ENCODE measurements at places on chromosomes 12 and 14.

DNA sequence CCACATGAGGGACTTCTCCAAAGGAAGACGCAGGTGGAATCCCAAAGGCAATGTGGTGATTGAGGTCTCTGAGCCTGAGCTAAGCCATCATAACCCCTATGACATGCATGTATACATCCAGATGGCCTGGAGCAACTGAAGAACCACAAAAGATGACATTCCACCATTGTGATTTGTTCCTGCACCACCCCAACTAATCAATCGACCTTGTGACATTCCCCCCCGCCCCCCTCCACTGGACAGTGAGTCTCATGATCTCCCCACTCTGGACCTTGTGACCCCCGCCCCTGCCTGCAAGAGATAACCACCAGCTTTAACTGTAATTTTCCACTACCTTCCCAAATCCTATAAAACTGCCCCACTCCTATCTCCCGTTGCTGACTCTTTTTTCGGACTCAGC, 87.9 kb downstream of the VCPKMT start:
- no peaks in the 10 kb centered on the region for H3K27me3 ChIP-seq
- H3K4me1 ChIP-seq = no peaks in the 10 kb centered on the region
- H3K27ac ChIP-seq = no peak overlapping the region
- no peaks in the 10 kb centered on the region for H3K36me3 ChIP-seq

- H3K27me3 ChIP-seq = no peaks in the 10 kb centered on the region
- H3K4me3 ChIP-seq = no peak within 1 kb of the TSS
- no peaks in the 10 kb centered on the region for H3K36me3 ChIP-seq
- no peak within 1 kb of the TSS for H3K27ac ChIP-seq
These were observed at the start of gene MYL2 for GRCh38 chr12:110920324-110920910. Gene MYL2, minus strand, starts transcription at chr12:110920579. Its CDS starts 50 bp downstream, at chr12:110920529.

GRCh38 chr14:95047754-95048153, 109.6 kb downstream of the DICER1 start:
- H3K27ac ChIP-seq = no peak overlapping the region
- H3K36me3 ChIP-seq = no peaks in the 10 kb centered on the region
- no peak overlapping the region for H3K4me3 ChIP-seq

- H3K4me1 ChIP-seq = no peaks in the 10 kb centered on the region
- no peak overlapping the region for H3K4me3 ChIP-seq
- no peak overlapping the region for H3K27ac ChIP-seq
- H3K36me3 ChIP-seq = no peaks in the 10 kb centered on the region
- no peak for DNase-seq
These were observed 821.1 kb upstream of the FOXG1 start for GRCh38 chr14:27945512-27945911.

DNA sequence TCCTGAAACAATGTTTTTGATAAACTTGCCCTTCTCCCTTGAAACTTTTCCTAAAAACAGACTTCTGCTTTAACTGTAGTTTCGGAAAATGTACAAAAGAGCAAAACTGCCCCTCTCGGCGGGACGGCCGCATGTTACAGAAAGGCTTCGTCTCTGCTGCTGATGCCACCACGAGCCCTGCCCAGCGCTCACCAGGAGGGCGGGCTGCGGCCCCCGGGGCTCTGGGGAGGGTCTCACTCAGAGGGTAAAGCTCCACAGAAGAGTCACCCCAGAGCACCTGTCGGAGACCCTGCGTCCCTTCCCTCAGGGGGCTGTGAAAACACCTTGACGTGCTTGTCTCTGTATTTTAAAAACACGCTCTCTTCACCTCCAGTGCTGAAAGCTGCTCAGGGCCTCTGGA, 12.5 kb upstream of the GOLGA3 start:
- no peak for DNase-seq
- no peaks in the 10 kb centered on the region for H3K36me3 ChIP-seq
- no peaks in the 10 kb centered on the region for H3K4me1 ChIP-seq
- no peaks in the 10 kb centered on the region for H3K27me3 ChIP-seq

DNA sequence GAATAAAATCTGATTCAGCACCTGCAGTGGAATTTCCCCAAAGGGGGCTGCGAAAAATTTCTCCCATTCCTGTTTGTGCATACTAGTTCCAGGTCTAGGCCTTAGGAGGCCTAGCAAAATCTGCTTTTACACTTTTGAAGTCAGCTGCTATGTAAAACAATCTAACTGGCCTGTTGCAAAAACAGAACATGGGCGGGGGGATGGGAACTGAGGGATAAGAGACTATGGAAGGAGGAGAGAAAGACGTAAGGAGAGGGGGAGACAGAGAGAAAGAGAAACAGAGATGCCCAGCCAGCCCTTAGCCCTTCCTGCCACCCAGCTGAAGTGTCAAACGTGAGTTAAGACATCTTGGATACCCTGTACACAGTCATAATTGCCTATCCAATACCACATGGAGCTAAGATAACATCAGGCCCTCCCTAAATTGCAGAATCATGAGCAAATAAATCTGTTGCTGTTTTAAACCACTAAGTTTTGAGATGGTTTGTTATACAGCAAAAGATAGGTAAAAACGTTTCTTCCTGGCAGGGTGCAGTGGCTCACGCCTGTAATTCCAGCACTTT, 45.6 kb downstream of the SPTLC2 start:
- no peaks in the 10 kb centered on the region for H3K4me1 ChIP-seq
- H3K27me3 ChIP-seq = no peaks in the 10 kb centered on the region
- no peak for DNase-seq
- H3K4me3 ChIP-seq = no peak overlapping the region
- H3K27ac ChIP-seq = no peak overlapping the region

DNA sequence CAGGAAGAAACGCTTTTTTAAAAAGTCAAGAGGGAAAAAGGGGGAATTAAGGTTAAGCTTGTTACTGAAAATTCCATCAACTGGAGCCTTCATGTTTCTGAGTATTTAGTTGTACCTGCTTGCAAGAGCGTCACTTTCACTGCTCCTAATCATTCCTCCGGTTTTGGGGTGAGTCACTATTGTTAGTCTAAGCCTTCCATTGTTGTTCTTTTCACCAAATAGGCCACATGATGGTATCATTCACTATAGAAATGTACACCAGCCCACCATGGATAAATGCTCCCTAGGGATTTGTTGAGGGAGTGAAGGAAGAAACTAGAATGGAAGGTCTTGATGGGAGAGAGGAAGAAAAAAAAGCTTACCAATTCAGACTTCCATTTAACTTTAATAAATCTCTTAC, 3.0 kb downstream of the IL22 start:
- no peak overlapping the region for H3K4me3 ChIP-seq
- no peaks in the 10 kb centered on the region for H3K36me3 ChIP-seq
- H3K4me1 ChIP-seq = no peaks in the 10 kb centered on the region
- no peak overlapping the region for H3K27ac ChIP-seq
- no peaks in the 10 kb centered on the region for H3K27me3 ChIP-seq

DNA sequence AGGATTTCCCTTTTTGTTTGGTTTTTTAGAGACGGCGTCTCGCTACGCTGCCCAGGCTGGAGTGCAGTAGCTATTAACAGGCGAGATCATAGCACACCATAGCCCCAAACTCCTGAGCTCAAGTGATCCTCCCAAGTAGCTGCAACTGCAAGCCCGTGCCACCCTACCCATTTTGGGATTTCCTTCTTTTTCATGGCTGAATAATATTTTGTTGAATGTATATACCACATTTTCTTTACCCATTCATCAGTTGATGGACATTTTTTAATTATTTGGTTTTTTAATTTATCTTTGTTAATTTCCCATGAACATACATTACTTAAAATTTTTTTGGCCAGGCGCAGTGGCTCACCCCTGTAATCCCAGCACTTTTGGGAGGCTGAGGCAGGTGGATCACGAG, 15.2 kb downstream of the PITPNM2 start:
- H3K4me3 ChIP-seq = no peak overlapping the region
- H3K27ac ChIP-seq = no peak overlapping the region
- H3K4me1 ChIP-seq = peaks cover 9% of the 10 kb centered on the region
- DNase-seq = no peak
- H3K27me3 ChIP-seq = no peaks in the 10 kb centered on the region

- peaks cover 9% of the 10 kb centered on the region for H3K36me3 ChIP-seq
- no peak for DNase-seq
- H3K27ac ChIP-seq = peak overlapping the region; percentile 97
- H3K4me1 ChIP-seq = peaks cover 11% of the 10 kb centered on the region
These were observed 795 bp downstream of the STAT6 start for GRCh38 chr12:57110104-57111030.

GRCh38 chr12:21697904-21698630, 40.4 kb upstream of the LDHB start:
- H3K27ac ChIP-seq = no peak overlapping the region
- H3K36me3 ChIP-seq = no peaks in the 10 kb centered on the region
- H3K4me3 ChIP-seq = no peak overlapping the region
- H3K27me3 ChIP-seq = no peaks in the 10 kb centered on the region

DNA sequence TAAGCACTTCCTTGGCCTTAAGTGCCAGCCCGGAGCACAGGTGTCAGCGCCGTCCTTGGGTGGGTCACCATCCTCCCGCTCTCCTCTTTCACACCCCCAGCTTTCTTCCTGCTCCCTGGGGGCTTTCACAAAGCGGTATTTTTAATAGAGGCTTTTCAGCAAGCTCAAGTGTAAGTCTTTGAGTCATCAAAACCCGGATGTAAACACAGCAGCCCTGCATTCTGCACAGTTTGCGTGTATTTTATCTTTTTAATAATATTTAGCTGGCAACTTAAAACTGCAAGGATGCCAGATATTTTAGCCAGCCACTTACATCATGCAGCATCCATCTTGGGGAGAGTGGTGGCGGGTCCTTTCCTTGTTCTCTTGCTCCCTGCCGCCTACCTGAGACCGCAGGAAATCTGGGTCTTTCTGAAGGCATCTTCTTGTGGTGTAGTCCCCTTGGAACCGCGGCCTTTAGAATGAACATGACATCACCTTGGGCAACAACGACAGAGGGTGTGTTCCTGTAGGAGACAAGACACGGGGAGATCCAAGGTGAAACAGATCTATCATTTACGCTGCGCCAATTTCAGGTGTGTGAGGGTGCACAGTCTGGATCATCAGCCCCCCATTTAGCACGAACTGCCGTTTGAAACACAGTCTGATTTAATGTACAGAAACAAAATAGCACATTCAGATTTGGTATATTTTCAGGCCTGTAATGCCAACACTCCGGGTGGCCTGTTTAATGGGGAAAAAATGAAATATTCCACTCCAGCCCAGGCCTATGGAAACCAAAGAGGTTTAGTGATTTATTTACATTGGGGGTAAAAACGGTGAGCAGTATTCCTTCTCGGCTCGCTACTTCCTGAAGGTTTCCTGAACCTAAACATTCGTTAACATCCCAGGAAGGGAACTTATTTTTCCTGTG, 12.5 kb upstream of the IRF2BPL start:
- peaks cover 57% of the 10 kb centered on the region for H3K4me1 ChIP-seq
- peak overlapping the region; percentile 94 for H3K27ac ChIP-seq
- H3K27me3 ChIP-seq = no peaks in the 10 kb centered on the region
- no peak overlapping the region for H3K4me3 ChIP-seq
- DNase-seq = peak; percentile 49

DNA sequence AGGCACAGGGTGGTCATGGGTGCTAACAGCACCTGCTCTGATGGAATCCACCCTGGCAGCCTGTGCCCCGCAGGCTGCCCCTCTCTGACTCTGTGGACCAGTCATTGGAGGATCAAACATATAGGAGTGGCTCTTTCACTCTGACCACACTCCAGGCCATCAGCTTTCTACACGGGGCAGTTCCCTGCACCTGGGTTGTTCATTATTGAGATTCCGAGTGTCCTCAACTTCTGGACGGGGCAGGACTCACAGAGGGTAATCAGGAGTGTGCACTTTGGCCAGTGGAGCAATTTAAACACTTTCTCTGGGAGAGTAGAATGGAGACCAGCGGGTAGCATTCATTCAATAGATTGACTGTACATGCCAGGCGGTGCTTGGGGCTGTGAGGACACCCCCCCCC, 94.8 kb downstream of the NINJ2 start:
- H3K4me3 ChIP-seq = no peak overlapping the region
- no peak overlapping the region for H3K27ac ChIP-seq
- H3K4me1 ChIP-seq = no peaks in the 10 kb centered on the region
- H3K36me3 ChIP-seq = no peaks in the 10 kb centered on the region
- H3K27me3 ChIP-seq = no peaks in the 10 kb centered on the region
- DNase-seq = no peak

DNA sequence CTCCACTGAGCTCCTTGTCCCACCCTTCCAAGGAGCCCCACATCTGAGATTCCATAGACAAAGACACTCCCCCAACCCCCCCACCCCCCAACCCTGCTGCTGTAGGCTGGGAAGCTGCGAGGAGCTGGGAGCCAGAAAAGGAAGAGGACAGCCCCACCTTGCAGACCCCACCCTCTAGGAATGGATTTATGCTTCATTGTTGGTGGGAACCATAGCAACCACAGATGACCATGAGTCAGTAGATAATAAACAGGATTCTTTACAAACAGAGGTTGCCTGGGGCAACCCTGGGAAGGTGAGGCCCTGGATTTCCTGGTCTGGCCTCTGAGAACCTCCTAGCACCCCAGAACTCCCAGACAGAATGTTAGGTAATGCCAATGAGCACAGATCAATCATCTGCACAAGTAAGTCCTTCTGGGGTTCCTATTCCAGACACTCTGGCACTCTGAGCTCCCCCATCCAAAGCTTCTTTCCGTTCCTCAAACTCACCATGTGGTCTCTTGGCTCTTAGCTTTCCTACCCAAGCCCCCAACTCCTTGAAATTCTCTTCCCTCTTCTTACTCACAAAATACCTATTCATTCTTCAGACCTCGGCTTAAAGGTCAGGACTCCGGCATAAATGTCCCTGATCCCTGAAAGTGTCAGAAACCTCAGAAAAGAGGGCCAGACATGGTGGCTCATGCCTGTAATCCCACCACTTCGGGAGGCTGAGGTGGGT, 15.2 kb upstream of the PLEKHG6 start:
- H3K4me1 ChIP-seq = peaks cover 18% of the 10 kb centered on the region
- H3K36me3 ChIP-seq = no peaks in the 10 kb centered on the region
- H3K27ac ChIP-seq = peak overlapping the region; percentile 30
- no peak for DNase-seq

DNA sequence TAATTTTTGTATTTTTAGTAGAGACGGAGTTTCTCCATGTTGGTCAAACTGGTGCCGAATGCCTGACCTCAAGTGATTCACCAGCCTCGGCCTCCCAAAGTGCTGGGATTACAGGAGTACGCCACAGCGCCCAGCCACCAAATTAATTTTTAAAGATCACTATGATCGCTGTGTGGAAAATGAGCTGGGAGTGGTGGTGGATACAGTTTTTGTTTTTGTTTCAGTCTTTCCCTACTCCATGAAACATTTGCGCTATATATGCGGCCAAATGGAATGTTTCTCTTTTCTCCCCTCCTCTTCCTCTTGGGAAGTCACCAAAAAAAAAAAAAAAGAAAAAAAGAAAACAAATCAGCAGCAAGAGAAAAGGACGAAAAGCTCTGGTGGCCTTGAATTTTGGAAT, 20.8 kb upstream of the P2RX4 start:
- no peak overlapping the region for H3K27ac ChIP-seq
- no peaks in the 10 kb centered on the region for H3K4me1 ChIP-seq
- H3K36me3 ChIP-seq = no peaks in the 10 kb centered on the region
- no peaks in the 10 kb centered on the region for H3K27me3 ChIP-seq
- no peak overlapping the region for H3K4me3 ChIP-seq

DNA sequence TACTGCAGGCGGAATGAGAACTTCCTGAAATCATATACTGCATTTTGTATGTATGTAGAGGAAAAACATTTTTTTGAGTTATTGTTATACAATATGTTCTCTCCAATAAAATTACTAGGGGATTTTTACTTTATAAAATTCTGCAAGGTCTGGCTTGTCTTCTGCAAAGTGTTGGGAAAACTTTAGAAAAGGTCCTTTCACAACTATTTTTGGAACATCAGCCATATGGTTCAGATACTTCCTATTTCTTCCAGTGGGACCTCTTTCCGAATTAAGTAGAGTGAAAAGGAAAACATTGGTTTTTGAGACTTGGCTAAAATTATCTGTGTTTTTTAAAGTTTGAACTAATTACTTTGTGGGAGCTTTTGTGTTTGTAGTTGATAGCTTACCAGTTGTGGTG, 52.7 kb downstream of the DAAM1 start:
- H3K27me3 ChIP-seq = no peaks in the 10 kb centered on the region
- no peaks in the 10 kb centered on the region for H3K36me3 ChIP-seq
- DNase-seq = no peak
- H3K27ac ChIP-seq = no peak overlapping the region
- H3K4me1 ChIP-seq = no peaks in the 10 kb centered on the region

Measured in pancreas (tissue), 10 donors.